Kasumi-1 (cell line): ENCODE measurements at places on chromosomes 1 and 21.
A peak's percentile ranks its signal among the peaks of the same experiment; 100 is the strongest.

- DNase-seq = peak; percentile 36
These were observed 28.4 kb downstream of the WDR4 start for GRCh38 chr21:42850866-42851391.

DNA sequence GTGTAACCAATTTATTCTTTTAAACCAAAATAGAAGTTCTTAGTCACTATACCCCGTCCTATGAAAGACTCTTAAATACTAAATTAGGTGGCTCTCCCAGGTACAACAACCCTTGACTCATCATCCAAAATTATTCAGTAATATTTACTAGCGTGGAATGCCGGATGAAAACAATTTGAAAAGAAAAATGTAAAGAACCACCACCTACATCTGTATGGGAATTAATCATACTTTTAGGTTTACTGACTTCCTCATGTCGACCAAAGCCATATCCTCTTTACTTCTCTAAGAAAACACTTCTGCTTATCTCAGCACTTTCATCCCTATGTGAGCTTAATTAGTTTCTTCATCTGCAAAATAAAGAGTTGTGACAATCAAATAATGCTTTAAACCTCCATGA, 139.6 kb downstream of the AKT3 start:
- peak; percentile 16 for DNase-seq

GRCh38 chr1:214506972-214507431, 44.4 kb downstream of the PTPN14 start:
- DNase-seq = no peak

GRCh38 chr1:211632117-211632807, 43.2 kb downstream of the NEK2 start:
- no peak for DNase-seq

DNA sequence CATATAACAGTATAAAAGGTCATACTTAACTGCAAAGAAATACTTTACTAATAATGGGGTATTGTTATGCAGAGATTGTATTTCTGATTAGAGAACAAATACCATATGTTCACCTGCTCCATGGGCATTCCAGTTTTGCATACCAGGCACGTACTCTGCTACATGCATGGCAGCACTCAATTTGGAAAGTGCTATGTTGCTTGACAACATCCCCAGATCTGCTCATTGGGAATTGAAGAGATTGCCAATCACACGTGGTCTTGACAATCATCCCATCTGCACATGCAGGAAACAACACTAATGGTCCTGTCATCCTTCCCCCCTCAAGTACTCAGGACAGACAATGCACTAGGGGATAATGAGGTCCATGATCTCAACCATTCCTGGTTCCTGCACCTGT, 63.4 kb upstream of the PDE4B start:
- DNase-seq = no peak

- no peak for DNase-seq
These were observed 168.8 kb upstream of the PLXNA2 start for GRCh38 chr1:208413006-208413405.

- no peak for DNase-seq
These were observed 115.9 kb downstream of the OMA1 start for GRCh38 chr1:58430421-58431275.

GRCh38 chr1:230280054-230280795, 145.9 kb downstream of the PGBD5 start:
- no peak for DNase-seq

- no peak for DNase-seq
These were observed 267.0 kb downstream of the DISC1 start for GRCh38 chr1:231893400-231894102.

DNA sequence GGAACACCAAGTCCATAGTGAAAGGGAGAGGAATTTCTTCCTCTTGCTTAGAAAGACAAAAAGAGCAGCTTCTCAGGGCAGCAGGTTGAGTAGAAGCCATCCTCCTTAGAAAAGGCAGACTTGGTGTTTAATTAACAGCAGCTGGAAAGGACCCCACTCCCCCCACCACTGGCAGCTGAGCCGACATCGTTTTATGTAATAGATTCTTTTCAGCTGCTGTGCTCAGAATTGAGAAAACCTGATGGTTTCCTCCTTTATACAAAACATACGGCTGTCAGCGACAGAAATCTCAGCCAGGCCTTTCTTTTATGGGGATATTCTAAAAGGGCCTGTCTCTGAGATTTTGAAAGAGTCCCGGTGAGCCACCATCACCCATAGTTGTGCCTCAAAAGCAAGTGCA, 49.9 kb downstream of the MAN1C1 start:
- no peak for DNase-seq

DNA sequence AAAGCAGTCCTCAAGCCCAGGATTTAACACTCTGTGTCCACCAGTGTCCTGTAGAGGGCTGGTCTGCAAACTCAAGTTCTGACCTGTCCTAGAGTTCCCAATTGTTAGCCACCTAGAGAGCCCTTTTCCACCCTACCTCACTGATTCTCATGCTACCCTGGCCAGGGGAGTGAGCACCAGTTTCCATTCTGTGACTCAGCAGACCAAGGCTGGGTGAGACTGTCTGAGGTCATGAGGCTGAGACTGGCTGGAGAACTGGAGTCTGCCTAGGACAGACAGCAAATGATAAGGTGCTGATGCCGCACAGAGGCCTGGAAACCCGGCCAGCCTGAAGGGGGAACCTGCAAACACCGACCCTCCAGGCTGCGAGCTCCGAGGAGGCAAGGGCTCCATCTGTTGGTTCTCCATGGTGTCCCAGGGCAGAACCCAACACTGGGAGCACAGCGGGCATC, 13.7 kb downstream of the GLIS1 start:
- no peak for DNase-seq

GRCh38 chr1:209674957-209675564, at the start of gene G0S2:
G0S2 (plus strand) TSS chr1:209675412; CDS start chr1:209675685, 273 bp downstream.
- DNase-seq = no peak

DNA sequence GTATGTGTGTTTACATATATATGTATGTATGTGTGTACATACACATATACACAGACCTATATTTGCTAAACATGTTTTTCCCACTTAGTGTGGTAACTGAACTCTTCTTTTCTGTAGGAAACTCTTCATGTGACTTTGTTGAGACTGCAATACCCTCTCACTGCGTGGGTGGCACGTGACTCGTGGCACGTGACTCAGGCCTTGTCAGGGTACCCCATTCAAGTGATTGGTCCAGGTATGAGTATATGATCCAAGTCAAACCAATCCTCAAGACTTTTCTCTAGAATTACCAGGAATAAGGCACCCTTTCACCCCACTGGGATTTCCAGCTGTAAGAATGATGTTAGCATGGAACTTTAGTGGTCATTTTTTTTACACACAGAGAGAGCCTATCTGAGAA, 149.2 kb upstream of the KCNK2 start:
- no peak for DNase-seq

- DNase-seq = no peak
These were observed 53.3 kb upstream of the SYT14 start for GRCh38 chr1:209884665-209885117.

DNA sequence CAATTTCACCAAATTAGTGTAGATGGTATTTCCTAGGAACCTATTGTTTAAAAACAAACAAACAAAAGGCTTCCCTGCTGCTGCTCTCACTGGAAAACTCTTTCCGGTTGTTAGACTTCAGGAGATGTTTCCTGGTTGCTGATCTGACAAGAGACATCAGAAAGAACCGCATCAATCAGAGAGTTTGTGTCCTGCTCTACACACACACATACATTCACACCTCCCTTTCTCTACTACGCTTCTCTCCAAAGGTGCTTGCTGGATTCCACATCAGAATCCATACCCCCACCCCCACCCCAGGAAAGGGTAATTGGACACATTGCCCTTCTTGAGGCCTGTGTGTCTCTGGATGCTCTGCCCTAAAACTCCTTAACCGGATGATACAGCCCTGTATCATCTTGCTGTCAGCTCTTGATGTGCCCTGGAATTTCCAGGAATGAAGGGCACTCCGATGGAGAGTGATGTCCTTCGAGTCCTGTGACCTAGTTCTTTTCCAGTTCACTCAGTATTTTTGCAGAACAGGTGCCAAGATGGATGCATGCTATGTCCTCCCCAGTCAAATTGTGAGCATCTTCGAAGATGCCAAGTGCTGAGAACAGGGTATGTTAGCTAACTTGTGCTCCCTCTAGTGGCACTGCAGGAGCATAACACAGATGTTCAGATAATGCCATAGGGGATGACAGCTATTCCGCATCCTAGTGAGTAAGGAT, 113.7 kb upstream of the SLC35F3 start:
- DNase-seq = peak; percentile 80

DNA sequence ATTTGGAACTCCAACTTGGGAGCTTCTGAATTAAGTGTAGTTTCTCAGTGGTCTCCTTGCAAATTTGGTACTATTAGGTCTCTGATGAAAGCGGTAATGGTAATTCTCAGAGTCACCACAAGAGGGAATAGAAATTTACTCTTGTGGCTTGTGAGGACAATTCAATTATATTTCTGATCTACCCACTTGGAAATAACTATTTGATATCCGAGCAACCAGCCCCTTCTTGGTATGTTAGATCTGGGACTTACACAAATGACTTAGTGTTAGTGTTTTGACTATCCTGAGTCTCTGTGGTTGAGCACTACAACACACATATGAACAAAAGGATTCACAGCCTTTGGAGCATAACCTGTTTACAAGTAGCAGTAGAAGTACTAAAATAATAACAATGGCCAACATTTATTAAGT, 68.1 kb downstream of the RPS6KA1 start:
- peak; percentile 74 for DNase-seq

DNA sequence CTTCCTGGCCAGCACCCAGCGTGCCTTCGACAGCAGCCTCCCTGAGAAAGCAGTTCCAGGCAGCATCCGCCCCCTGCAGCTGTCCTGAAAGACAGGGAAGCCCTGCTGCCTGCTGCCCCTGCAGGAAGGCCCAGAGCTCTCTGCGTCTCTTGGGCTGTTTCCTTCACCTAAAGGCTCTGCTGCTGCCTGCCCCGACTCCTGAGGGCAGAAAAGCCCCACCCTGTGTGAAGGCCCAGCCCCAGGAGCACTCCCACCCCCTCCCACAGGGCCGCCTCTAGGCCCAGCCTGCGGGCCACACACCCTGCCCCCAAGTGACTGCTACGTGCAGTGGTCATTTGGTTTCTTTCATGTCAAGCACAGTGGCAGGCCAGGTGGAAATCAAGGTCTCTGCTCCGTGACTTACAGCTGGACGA, 12.4 kb downstream of the RIPK4 start:
- DNase-seq = no peak

GRCh38 chr21:46622226-46622625, 13.2 kb upstream of the PRMT2 start:
- DNase-seq = peak; percentile 97

- DNase-seq = no peak
These were observed 99.3 kb upstream of the RALGPS2 start for GRCh38 chr1:178625695-178626094.

- DNase-seq = no peak
These were observed 138.7 kb downstream of the LRRC40 start for GRCh38 chr1:70066711-70067110.

DNA sequence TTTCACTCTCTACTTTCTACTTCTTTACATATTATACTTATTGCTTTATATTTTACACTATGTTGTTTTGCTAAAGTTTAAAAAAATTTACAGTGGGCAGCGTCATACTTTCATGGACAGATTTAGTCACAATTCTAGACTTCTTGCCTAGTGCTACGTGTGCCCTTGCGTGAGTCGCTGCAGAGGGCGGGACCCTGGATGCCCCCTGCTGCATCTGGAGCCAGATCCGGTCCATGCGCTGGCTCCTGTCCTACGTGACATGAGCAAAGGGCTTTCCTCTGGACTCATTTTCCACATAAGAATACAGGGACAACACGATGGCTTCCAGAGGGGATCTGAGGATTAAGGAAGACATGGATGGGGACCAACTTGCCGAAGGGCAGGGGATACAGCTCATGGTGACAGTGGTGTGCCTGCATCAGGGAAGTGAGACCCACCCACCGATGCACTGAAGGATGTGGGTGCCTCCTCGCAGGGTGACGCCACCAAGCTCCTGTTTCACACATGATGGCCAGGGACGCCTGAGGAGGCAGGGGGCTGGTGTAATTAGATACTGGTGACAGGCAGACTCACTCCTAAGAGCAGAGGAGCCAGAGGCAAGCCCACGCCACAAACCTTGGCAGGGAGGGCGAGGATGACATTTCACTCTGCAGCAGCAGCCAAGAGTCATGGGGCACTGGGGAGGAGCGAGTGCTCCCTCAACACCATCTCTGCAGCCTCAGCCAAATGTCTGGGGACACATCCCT, 86.6 kb downstream of the DMRTB1 start:
- no peak for DNase-seq

DNA sequence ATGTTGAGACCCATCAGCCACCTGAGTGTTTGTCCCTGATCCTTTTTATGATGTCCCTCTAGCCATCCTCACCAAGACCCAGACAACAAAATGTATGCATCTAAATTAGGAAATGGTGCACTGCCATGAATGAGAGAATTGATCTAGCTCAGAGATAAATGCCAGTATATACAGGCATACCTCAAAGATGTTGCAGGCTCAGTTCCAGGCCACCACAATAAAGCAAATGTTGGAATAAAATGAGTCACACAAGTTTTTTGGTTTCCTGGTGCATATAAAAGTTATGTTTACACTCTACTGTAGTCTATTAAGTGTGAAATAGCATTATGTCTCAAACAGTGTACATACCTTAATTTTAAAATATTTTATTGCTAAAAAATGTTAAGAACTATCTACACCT, 63.9 kb downstream of the CHIA start:
- DNase-seq = no peak

- no peak for DNase-seq
These were observed 100.4 kb downstream of the SPATA6 start for GRCh38 chr1:48371598-48371997.

DNA sequence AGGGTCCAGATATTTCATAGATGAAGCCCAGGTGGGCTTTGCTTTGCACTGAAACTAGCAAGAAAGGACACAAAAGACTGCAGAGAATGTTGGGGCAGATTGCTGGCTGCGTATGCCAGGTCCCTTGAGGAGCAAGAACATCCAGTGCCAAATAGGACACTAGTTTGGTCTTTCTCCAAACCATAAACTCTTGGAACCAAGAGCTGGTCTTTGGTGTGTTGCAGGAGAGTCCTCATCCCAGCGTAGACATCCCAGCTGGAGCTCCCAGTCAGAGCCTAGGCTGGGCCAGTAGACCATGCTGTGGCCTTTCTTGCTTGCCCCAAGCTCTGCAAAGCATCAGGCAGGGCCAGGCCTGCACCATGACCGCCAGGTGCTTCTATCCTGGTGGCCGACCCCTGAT, 87.5 kb downstream of the ATP5PO start:
- no peak for DNase-seq

GRCh38 chr1:99529002-99529401, 116.9 kb upstream of the PALMD start:
- no peak for DNase-seq

DNA sequence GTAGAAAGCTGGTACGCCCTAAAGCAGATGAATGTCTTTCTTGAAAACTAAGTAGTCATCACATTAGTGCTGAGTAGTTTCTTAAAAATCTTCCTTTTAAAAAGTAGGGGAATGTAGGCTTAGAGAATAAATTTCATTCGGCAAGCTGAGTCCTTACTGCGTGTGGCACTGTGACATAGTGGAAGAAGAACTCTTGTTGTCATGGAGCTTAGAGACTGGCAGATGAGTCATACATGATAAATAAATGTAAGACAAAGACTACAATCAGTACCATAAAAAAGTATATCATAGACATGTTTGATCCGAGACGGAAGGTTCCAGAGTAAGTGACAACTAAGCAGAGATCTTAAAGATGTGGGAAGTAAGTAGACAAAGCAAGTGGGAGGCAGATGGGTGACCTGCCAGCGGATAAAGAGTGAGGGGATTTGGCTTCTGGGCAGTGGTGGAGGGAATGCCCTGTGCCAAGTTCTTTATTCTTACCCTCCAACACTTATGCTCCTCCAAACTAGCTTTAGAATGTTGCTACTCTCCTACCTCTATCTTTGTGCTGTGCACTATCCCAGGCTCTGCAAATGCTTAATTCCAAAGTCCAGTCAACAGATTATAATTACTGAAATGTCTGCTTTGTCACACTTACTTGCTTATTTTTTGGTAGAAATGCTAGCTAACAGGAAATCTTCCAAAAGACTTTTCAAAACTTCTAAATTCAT, 608.5 kb upstream of the USP24 start:
- no peak for DNase-seq
